ENCODE measurements at places on chromosomes 7 and 10. TPM values are rescaled to one million over a fixed set of nuclear protein-coding genes. Genes with fewer than 3 reads are reported as not detected.

DNA sequence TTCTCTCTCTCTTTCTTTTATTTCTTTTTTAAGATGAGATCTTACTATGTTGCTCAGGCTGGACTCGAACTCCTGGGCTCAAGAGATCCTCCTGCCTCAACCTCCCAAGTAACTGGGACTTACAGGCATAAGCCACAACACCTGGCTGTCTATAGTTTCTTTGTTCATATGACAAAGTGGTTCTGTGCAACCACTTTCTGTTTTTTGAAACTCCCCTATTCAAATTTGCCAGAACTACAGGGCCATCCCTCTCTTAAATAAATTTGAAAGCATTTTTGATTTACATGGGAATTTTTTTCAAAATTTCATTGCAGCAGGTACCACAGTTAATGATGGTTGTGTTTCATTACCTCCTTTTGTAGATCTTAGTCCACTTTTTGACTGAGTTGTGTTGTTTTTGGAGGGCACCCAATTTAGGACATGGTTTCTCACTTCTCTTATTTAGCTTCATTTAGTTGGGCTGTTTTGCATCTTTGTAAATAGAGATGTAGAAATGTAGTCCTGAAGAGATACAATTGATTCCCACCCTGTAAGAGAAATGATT lies 119.2 kb downstream of the LRRC4 start:
- no peak overlapping the region for H3K4me3 ChIP-seq
- H3K27me3 ChIP-seq, result no peaks in the 10 kb centered on the region
- no peaks in the 10 kb centered on the region for H3K36me3 ChIP-seq
- no peak for DNase-seq
- H3K4me1 ChIP-seq, result peaks cover 13% of the 10 kb centered on the region
- H3K27ac ChIP-seq, result no peak overlapping the region

GRCh38 chr7:135197343-135197742 lies 14.0 kb downstream of the WDR91 start:
- H3K36me3 ChIP-seq, result no peaks in the 10 kb centered on the region
- no peak overlapping the region for H3K4me3 ChIP-seq
- H3K27me3 ChIP-seq, result no peaks in the 10 kb centered on the region
- peaks cover 6% of the 10 kb centered on the region for H3K4me1 ChIP-seq

- no peak overlapping the region for H3K27ac ChIP-seq
- H3K4me1 ChIP-seq, result no peaks in the 10 kb centered on the region
- peaks cover 2% of the 10 kb centered on the region for H3K27me3 ChIP-seq
- no peak for DNase-seq
- no peak overlapping the region for H3K4me3 ChIP-seq
- peaks cover 23% of the 10 kb centered on the region for H3K36me3 ChIP-seq
Measured at GRCh38 chr7:154255324-154255723, 203.1 kb downstream of the DPP6 start.

GRCh38 chr7:90736968-90737939 lies 141.1 kb downstream of the CDK14 start:
- peaks cover 9% of the 10 kb centered on the region for H3K4me1 ChIP-seq
- no peak overlapping the region for H3K4me3 ChIP-seq
- peaks cover 1% of the 10 kb centered on the region for H3K27me3 ChIP-seq
- DNase-seq, result no peak
- no peak overlapping the region for H3K27ac ChIP-seq
- peaks cover 24% of the 10 kb centered on the region for H3K36me3 ChIP-seq

GRCh38 chr7:32275216-32276009 lies 205.2 kb upstream of the PDE1C start:
- H3K36me3 ChIP-seq, result no peaks in the 10 kb centered on the region

GRCh38 chr7:15751191-15751701 lies 64.8 kb upstream of the MEOX2 start:
- no peaks in the 10 kb centered on the region for H3K27me3 ChIP-seq
- H3K4me1 ChIP-seq, result no peaks in the 10 kb centered on the region
- H3K4me3 ChIP-seq, result no peak overlapping the region

- H3K36me3 ChIP-seq, result no peaks in the 10 kb centered on the region
- no peak overlapping the region for H3K4me3 ChIP-seq
- no peak for DNase-seq
- H3K27me3 ChIP-seq, result no peaks in the 10 kb centered on the region
- H3K27ac ChIP-seq, result no peak overlapping the region
- no peaks in the 10 kb centered on the region for H3K4me1 ChIP-seq
Measured at GRCh38 chr10:90162271-90162853, 461.0 kb downstream of the KIF20B start.

GRCh38 chr7:101608772-101609713 lies 20.1 kb downstream of the MYL10 start:
- no peak overlapping the region for H3K4me3 ChIP-seq
- DNase-seq, result no peak
- H3K27ac ChIP-seq, result no peak overlapping the region

GRCh38 chr7:135392701-135393100 lies 117.2 kb downstream of the CNOT4 start:
- no peak for DNase-seq
- no peaks in the 10 kb centered on the region for H3K27me3 ChIP-seq
- no peak overlapping the region for H3K27ac ChIP-seq
- no peak overlapping the region for H3K4me3 ChIP-seq
- H3K4me1 ChIP-seq, result no peaks in the 10 kb centered on the region

DNA sequence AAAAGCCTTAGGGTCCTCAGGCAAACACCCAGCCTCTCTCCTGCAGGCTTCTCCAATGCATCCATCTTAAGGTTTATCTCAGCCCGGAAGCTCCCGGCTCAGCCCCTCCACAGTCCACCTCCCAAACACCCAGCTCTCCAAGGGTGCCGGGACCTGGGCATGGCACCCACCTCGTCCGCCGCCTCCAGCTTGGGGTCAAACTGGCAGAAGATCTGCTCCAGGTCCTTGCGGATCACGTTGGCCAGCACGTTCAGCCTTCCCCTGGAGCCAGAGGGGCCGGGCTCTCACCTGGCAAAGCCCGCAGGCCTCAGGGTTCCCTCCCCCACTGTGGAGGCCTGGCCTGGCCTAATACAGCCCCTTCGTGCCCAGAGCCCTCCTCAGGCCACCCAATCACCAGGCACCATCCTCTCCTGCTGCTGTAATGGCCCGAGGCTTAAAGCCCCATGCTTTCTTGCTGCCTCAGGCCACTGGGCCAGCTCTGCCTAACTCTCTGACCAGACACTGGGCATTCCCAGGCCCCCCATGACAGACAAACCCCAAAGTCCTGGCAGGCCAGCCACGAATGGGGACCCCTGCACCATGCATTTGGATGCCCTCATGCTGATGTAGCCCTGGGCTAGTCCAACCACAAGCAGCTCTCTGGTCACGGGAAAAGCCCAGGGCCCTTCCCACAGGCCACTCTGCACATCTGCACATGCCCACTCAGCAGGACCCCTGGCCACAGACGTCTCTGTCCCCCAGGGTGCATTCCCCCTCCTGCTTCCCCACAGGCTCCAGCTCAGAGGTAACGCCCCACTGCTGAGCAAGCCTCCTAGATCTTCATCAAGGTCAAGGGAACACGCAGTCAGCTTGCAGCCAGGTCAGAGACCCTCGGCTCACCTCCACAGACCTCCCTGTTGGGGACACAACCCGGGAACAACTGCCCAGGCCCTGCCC lies 12.3 kb downstream of the OGDHL start:
- no peak for DNase-seq
- no peak overlapping the region for H3K4me3 ChIP-seq
- H3K27ac ChIP-seq, result no peak overlapping the region
- peaks cover 15% of the 10 kb centered on the region for H3K27me3 ChIP-seq
- no peaks in the 10 kb centered on the region for H3K36me3 ChIP-seq
- H3K4me1 ChIP-seq, result peaks cover 4% of the 10 kb centered on the region

ODAD2 gene
- total RNA-seq, result not detected

ITIH5 gene
- 0.29 TPM for total RNA-seq

CYP17A1 gene
- not detected for total RNA-seq

C1QL3 gene
- total RNA-seq, result not detected

IFIT1B gene
- total RNA-seq, result not detected

AKR1E2 gene
- 8.7 TPM for total RNA-seq

TMEM229A gene
- total RNA-seq, result not detected

HERC4 gene
- 39.5 TPM for total RNA-seq

RNF32 gene
- 2.2 TPM for total RNA-seq

ZSCAN25 gene
- 26.6 TPM for total RNA-seq

NUDCD3 gene
- 151 TPM for total RNA-seq
